Myometrial cell (primary cell): ENCODE measurements at places on chromosomes 5 and 9. TPM values are rescaled to one million over a fixed set of nuclear protein-coding genes. Genes with fewer than 3 reads are reported as not detected.

The PJA2 gene
- total RNA-seq: 47.0 and 51.6 TPM in 2 replicates

The GPR21 gene
- total RNA-seq: not detected in 2 replicates

The MAP1B gene
- 70.0 and 84.2 TPM in 2 replicates for total RNA-seq

The PCDHGC4 gene
- total RNA-seq: under 0.01 and 0.58 TPM in 2 replicates

The BBLN gene
- total RNA-seq: 256 and 309 TPM in 2 replicates

The GPX8 gene
- total RNA-seq: 149 and 187 TPM in 2 replicates

The NSD1 gene
- 17.6 and 18.8 TPM in 2 replicates for total RNA-seq

The DNAH5 gene
- 0.89 and 1.2 TPM in 2 replicates for total RNA-seq

The ANXA6 gene
- total RNA-seq: 558 and 610 TPM in 2 replicates
